ENCODE measurements at places on chromosomes 6 and 20.

- DNase-seq = no peak
Measured at GRCh38 chr6:14458669-14459266, 341.2 kb downstream of the CD83 start.

DNA sequence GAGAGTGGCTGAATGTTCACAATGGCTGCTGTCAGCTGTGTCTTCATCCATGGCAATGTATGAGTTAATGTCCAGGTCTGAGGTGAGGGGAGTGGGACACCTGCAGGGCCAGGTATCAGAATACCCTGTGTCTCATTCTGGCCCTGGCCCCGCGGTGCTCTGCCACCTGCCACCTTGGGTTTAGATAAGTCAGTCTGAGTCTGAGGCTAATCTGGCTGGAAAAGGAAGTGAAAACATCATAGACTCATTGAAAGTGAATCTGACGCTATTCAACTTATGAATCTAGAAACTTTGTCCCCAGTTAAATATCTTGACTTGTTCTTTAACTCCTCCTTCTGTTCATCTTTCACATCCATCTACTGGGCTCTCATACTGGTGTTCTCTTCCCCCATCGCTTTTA, 267.1 kb upstream of the JAG1 start:
- no peak for DNase-seq

DNA sequence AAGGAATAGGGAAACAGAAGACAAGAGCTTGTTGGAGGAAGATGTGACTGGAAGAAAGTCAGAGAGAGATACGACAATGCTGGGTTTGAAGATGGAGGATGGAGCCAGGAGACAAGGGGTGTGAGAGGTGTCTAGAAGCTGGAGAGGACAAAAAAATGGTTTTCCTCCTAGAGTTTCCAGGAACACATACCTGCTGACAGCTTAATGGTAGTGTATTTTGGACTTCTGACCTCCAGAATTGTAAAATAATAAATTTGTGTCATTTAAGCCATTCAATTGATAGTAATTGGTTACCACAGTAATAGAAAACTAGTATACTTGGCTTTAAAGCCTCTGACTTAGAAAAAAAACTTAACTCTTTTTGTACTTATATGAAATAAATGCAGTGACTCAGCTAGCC, 3.6 kb downstream of the AIG1 start:
- DNase-seq = no peak

GRCh38 chr20:56376331-56376730, 15.7 kb downstream of the AURKA start:
- no peak for DNase-seq

DNA sequence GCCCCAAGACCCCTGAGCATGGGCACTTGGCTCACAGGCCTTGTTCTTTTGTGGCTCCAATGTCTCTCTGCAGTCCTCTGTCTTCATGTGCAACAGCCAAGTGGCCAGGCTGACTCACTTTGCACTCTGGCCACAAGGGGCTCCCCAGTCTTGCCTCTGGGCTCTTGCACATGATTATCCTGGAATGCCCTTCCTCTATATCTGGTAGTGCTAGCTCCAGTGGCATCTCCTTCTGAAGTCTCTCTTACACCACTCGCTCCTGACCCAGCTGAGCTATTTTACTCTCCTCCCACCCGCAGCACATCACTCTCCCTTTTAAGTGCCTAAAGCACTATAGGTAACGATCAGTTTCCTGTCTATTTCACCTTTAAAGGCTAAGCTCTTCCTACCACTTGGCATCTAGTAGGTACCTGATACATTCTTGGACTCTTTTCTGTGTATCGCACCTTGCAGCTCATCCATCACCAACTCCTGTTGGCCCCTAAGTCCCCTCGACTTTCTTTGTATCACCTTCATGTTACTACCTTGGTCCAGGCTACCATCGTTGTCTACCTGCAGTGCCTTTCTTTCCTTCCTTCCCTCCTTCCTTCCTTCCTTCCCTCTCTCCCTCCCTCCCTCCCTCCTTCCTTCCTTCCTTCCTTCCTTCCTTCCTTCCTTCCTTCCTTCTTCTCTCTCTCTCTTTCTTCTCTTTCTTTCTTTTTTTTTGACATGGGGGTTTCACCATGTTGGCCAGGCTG, 211.9 kb upstream of the RNF24 start:
- no peak for DNase-seq

DNA sequence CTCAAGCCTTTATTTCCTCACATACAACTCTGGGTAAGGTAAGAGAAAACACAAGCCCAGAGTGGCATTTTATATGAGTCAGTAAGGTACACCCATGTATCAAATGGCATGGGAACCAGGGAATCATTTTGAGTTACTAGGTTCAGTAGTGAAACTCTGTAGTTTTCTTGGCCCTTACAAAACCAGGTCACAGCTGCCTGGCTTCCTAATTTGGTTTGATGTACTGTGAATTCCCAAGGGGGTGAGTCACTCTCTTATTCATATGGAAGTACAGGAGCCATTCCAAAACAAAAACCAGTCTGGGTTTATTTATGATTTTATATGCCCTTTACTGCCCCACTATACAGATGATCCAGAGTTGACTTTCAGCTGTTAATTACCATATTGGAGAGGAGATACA, 70.7 kb downstream of the PDE7B start:
- DNase-seq = no peak

- DNase-seq = no peak
Measured at GRCh38 chr6:99637629-99638028, 31.0 kb downstream of the PRDM13 start.

GRCh38 chr20:50510706-50511542, 741 bp downstream of the PTPN1 start:
- DNase-seq = no peak

DNA sequence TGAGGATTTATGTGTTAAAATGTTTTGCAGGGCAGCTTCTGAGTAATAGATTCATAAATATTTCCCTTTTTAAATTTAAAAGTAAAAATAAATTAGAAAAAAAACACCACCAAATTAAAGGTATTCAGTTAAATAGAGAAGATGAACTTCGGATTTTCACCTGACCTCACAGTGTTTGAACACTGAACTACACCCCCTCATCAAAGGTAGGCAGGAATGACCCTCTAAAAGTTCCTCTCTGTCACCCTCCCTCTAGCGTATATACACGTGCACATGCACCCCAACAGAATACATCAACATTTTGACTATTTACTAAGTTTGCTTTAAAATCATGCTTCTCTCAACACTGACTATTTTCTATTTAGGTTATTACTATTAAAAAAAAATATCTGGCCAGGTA, 528.3 kb downstream of the QKI start:
- DNase-seq = no peak

GRCh38 chr20:33362898-33363297, 38.4 kb downstream of the CDK5RAP1 start:
- DNase-seq = no peak

DNA sequence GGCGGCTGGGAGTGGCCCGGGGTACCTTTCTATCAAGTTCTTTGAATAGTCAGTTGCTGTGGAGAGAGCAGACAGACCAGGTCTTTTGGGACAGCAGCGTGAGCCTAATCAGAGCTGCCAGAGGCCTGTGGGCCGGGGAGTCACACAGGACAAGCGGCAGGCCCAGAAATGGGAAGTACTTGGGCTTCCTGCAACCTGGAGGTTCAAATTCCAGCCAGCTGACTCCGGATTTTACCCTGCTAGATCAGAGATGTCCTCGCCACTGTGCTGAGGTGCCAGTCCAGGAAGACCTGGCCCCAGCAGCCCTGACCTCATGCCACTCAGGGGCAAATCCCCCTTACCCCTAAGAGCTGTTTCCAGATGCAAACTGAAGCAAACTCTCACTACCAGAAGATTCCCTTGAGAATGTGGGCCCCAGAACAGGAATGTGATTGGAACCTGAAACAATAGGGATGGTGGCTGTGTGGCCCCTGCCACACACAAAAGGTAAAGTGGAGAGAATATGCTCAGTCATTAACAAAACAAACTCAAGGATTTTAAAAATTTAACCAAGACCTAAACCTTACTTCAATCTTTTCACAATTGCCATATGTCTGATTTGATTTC, 9.7 kb downstream of the BEND3 start:
- no peak for DNase-seq

- DNase-seq = no peak
Measured at GRCh38 chr6:68760941-68761676, 126.0 kb downstream of the ADGRB3 start.

GRCh38 chr6:155449450-155450239, 6.0 kb downstream of the NOX3 start:
- DNase-seq = no peak

DNA sequence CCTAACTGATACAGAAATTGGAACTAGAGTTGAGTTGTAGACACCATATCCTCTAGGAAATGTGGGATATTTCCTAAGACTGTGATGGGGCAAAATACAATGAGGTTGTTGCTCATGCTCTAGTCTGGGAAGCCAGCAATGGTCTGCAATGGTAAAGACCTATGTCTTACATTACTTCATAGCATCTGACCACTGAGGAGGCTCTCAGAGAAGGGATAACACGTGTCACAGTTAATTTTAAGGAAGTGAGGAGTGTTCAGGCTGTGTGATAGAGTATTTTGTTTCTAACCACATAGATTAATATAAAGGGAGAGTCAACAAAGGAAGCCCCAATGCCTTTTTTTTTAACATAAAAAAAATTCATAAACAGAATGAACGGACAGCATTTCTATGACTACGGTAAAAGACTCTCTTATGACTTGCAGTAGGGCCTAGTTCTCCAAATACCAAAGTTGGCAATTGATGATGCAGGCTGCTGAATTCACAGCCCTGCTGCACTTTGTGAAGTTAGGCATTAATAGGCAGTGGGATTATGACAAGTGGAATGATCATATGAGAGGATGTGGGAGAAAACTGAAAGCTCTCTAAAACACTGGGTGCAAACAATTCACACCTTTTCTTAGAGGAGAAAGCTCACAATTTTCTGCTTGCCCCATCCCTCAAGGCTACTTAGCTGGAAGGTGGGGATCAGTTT, 13.7 kb downstream of the KCNS1 start:
- DNase-seq = no peak

DNA sequence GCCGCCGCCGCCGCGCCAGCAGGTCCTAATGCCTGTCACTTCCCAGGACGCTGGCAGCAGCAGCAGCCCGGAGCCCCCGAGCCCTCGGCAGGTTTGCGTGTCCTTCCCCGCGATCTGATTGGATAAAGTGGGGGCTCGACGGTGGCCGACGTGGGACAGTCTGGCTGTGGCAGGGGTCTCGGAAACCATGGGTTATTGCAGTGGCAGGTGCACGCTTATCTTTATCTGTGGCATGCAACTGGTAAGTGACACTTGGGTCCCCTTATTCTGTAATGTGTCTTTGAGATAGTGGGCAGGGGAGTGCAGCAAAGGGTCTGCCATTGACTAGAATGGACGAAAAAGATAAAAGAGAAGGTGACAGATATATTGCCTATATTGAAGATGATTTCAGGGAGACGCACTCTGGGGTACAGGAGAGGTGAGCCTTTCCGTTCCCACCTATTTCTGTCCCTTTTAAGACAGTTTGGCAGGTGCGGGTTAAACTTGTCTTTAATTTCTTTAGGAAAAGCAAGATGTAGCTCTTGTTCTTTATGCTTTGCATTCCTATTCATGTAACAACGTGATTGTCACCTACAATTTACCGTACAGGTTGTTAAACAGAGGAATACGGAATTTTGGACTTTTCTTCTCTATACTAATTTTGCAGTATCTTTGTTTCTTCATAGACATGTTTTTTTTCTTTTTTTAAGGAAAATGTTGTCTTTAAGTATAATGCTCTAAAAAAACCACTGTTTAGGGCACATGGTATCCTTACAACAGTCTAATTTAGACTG, 535 bp downstream of the NKAIN2 start:
- DNase-seq = no peak

DNA sequence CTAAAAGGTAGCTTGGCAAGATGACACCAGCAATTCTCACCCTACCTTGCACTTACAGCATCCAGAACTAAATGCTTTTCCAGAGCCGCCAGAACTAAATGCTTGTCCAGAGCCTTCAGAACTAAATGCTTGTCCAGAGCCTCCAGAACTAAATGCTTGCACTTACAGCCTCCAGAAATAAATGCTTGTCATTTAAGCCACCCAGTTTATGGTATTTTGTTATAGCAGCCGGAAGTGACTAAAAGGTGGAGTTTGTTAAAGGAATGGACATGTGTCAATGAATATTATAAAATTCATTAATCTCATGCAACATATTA, 133.5 kb downstream of the GPX5 start:
- DNase-seq = no peak

DNA sequence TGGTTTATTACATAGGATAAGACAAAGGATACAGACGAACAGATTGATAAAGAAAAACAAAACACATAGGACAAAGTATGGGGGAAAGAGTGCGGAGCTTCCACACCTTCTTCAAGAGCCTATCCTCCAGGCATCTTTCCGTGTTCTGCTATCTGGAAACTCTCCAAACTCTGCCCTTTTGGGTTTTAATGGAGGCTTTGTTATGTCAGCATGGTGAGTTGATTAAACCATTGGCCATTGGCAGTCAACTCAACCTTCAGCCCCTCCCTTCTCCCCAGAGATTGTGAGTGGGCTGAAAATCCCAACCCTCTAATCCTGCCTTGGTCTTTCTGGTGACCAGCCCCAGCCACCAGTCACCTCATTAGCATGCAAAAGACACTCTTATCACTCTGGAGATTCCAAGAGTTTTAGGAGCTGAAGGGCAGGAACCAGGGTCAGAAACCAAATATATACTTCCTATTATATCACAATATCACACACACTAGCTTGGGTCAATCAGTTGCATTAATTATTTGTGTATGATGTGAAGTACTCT, 23.8 kb downstream of the HLA-DOB start:
- no peak for DNase-seq

DNA sequence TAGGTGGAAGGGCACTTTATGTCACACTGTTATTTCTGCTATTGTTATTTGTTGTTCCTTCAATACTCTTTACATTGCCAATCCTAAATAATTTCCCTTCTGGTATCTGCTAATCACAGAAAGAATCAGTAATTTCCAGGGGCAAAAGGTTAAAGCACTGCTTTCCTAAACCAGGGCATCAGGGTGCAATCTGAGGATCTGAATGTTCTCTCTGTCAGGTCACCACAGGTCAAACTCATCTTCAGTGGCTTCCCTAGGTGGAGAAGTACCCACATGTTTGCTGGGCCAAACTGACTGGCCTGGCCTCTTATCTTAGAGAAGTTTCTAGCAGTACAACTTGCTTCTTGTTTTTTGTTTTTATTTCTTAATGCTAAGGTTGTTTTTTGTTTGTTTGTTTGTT, 118.7 kb downstream of the OPRM1 start:
- DNase-seq = no peak
